ENCODE measurements at places on chromosomes 2 and 18. TPM values are rescaled to one million over a fixed set of nuclear protein-coding genes. Genes with fewer than 3 reads are reported as not detected.

The SERPINB12 gene
- not detected for total RNA-seq

The DRC1 gene
- total RNA-seq: 0.36 TPM

The CYP26B1 gene
- 1.2 TPM for total RNA-seq

The TMEFF2 gene
- total RNA-seq: 0.10 TPM

The RAB6C gene
- 1.4 TPM for total RNA-seq

The SALL3 gene
- 2.5 TPM for total RNA-seq

The SERPINB10 gene
- total RNA-seq: not detected

The CREG2 gene
- 23.6 TPM for total RNA-seq

The SAG gene
- not detected for total RNA-seq

The MYO5B gene
- total RNA-seq: 1.5 TPM

The REG1A gene
- total RNA-seq: not detected

- DNase-seq: no peak
Observed at GRCh38 chr2:45683292-45683691, 31.8 kb downstream of the PRKCE start.

DNA sequence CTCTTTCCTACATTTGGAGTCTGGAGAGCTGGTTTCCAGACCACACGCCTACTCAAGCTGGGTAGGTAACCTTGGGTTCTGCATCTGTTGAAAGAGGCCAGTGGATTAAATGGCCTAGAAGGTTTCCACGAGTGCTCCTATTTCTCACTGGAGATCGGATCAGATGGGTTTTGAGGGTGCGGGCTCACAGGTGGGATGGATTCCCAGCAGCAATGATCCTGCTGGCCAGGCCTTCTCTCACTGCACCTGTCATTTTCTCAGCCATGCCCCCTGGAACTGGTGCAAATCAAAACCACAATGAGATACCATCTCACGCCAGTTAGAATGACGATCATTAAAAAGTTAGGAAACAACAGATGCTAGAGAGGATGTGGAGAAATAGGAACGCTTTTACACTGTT is 747.5 kb upstream of the RAB6C start:
- no peak for DNase-seq

- no peak for DNase-seq
Observed at GRCh38 chr18:54769526-54770464, 58.5 kb upstream of the RAB27B start.

DNA sequence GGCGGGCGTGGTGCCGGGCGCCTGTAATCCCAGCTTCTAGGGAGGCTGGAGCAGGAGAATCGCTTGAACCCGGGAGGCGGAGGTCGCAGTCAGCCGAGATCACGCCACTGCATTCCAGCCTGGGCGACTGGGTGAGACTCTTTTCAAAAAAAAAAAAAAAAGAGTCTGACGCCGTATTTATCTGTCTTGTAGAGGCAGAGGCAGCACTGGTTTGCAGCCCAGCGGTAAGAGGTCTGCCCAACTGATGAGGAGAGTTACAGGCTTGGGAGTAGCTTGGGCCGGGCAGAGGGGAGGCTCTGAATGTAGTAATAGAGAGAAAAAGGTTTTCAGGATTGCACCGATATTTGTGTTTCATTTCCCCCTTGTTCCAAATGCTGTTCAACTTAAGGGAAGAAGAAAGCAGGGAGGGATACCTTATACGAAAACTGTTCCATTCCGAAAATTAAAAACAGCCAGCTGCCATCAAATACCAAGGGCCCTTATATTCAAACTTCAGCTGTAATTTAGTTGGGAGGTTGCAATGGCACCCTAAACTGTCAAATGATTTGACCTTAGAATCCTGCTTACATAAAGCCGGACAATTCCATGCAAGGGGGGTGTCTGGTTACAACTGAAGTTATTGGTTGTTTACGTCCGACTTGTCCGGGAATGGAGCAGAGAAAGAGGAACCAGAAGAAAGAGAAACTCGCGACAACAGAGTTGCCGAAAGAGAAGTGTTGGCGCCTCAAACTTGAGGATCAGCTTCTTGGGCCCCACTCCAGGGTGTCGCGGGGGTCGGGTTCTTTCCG is 9.2 kb upstream of the SP9 start:
- DNase-seq: peak; percentile 9

GRCh38 chr2:129443865-129444739 is 535.4 kb upstream of the RAB6C start:
- DNase-seq: no peak

DNA sequence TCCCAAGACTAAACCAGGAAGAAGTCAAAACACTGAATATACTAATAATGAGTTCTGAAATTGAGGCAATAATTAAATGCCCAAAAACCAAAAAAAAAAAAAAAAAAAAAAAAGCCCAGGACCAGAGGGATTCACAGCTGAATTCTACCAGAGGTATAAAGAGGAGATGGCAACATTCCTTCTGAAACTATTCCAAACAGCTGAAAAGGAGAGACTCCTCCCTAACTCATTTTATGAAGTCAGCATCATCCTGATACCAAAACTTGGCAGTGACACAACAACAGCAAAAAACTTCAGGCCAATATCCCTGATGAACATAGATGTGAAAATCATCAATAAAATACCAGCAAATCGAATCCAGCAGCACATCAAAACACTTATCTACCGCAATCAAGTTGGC is 108.5 kb upstream of the COL3A1 start:
- no peak for DNase-seq

- no peak for DNase-seq
Observed at GRCh38 chr2:113124181-113124961, 3.0 kb upstream of the IL1RN start.

GRCh38 chr2:133532919-133533318 is 35.3 kb downstream of the NCKAP5 start:
- no peak for DNase-seq

- DNase-seq: no peak
Observed at GRCh38 chr18:69727912-69728572, 219.6 kb downstream of the CD226 start.

DNA sequence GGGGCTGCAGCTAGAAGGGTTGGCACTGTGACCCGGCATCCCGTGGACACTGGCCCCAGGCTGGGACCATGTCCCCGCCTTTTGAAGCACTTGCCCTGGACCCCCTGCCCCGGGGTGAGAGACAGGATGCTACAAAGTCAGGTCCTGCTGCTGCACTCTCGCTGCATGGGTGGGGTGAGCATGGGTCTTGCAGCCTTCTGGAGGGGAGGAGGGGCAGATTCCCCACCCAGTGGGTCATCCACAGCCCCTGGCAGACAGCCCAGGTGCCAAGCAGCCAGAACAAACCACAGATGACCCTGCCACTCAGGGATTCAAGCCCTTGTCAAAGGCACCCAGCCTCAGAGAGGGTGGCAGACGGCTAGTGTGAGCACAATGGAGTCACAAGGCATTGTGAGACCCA is 5.7 kb upstream of the NMUR1 start:
- no peak for DNase-seq

DNA sequence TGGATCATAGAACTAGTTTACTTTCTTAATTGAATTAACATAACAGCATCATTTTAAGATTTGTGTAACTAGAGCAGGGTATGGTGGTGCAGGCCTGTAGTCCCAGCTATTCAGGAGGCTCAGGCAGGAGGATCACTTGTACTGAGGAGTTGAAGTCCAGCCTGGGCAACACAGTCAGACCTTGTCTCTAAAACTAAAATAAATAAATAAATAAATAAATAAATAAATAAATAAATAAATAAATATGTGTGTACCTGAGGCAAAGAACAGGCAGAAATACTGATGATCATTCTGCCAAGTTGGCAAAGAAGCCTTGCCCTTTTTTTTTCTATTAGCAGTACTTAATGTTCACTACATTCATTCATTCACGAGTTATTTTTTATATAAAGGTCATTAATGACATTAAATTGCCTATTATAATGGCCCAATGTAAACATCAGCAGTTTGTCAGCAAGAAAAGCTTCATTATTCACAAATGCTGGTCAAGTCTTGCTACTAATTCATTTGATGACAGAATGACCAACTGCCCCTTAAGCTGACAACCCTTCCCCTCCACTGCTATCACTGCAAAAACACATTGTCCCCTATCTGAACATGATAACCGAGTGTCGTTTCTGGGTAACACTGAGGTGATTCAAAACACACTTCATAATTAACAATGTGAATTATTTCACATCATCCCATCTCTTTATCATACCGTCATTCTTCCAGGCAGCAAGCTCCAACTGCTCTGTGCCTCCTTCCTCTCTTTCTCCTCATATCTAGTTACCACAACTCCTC is 39.0 kb downstream of the ARL5A start:
- no peak for DNase-seq

DNA sequence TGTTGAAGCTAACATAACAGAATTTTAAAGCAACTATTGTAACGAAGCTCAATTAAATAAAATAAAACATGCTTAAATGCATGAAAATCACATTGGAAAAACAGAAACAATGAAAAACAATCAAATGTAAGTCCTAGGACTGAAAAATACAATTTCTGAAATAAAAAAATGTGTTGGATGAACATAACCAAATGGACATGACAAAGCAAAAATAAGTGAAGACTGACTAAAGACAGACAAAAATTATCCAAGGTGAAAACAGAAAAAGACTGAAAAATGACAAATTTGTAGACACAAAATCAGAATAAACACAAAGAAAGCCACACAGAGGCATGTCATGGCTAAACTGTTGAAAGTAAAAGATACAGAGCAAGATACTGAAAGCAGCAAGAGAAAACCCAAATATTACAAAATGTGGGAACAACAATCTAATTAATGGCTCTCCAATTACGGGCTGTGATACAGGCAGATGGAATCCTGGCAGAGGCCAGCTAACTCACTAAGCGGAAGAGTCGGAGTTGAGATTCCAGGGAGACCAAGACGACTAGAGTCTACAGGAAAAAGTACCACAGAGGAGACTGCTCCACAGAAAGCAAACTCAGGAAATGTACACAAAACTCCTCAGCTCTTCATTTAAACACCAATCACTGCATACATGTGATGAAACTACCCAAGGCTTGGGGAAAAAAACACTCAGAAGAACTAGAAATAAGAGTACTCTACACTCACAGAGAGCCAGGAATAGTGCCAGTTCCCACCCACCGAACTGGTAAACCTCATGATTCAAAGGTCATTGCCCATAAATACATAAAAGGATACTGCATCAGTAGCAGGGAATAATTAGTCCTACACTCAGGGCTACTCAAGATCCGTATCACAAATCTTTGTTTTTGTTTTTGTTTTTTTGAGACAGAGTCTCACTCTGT is 83.6 kb downstream of the ATAD2B start:
- no peak for DNase-seq

GRCh38 chr2:240615820-240616547 is 9.3 kb upstream of the GPR35 start:
- DNase-seq: no peak

DNA sequence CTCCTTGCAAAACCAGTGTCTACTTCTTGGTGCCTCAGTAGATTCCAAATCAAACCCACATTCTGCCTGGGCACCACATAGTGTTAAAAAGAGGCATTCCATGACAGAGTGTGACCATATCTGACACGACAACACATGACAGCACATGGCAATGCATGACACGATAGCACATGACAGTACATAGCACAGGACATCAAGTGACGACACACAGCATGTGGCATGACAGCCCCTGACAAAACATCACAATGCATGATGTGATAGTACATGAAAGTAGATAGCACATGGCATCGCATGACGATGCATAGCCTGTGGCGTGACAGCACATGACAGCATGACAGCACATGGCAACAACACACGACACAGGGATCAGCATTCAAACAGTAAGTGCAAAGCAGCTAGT is 845.9 kb upstream of the SALL3 start:
- DNase-seq: no peak

- DNase-seq: no peak
Observed at GRCh38 chr2:6909431-6910385, 7.5 kb upstream of the RNF144A start.

DNA sequence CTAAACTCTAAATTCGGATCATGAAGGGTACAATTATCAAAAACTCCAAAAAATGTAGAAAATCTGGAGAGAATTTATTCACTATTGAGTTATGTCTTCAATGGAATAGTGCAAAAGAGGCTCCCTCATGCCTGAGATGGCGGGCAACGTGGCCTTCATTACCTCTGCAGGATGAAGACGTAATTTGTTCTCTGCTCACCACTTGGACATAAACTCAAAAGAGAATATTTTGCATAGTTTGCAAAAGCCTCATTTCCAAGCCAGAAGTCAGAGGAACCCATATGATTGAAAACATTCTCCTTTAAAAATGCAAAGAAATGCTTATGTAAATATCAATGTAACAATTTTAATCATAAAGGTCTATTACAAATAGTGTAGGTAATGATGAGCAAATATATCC is 58.7 kb downstream of the SLC25A12 start:
- DNase-seq: no peak

GRCh38 chr18:46484971-46485370 is 172.0 kb downstream of the LOXHD1 start:
- DNase-seq: no peak

GRCh38 chr18:51006948-51007789 is 22.8 kb upstream of the SMAD4 start:
- no peak for DNase-seq

DNA sequence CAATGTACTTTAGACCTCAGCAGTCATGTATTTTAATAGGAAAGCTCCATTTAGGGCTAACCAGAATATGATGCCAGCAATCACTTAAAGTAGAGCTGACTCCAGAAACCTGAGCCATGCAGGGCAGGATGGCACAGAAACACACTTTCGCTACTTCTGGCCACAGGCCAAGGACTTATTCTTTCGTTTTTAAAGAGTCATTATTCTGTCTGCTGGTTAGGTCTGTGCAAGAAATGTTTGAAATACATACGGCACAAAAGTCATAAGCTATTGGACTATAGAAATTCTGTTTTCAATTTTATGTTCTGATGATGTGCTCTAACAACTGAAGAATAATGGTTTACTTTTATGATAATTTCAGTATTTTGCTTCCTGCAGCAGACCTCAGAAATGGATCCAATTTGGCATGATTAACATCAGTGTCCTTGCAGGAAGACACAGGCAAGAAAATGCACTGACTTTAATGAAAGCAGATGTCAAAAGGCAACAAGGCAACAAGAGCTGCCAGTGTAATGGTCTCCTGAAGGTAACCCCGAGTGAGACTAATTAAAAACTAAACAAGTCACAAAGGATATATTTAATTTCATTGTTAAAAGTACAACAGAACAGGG is 114.4 kb upstream of the CHRNA1 start:
- DNase-seq: no peak

GRCh38 chr2:174033163-174033550 is 68.0 kb upstream of the SP3 start:
- no peak for DNase-seq

Measured in endothelial cell (in vitro differentiated cells).